ENCODE measurements at places on chromosomes 16 and 17. TPM values are rescaled to one million over a fixed set of nuclear protein-coding genes. Genes with fewer than 3 reads are reported as not detected.

DNA sequence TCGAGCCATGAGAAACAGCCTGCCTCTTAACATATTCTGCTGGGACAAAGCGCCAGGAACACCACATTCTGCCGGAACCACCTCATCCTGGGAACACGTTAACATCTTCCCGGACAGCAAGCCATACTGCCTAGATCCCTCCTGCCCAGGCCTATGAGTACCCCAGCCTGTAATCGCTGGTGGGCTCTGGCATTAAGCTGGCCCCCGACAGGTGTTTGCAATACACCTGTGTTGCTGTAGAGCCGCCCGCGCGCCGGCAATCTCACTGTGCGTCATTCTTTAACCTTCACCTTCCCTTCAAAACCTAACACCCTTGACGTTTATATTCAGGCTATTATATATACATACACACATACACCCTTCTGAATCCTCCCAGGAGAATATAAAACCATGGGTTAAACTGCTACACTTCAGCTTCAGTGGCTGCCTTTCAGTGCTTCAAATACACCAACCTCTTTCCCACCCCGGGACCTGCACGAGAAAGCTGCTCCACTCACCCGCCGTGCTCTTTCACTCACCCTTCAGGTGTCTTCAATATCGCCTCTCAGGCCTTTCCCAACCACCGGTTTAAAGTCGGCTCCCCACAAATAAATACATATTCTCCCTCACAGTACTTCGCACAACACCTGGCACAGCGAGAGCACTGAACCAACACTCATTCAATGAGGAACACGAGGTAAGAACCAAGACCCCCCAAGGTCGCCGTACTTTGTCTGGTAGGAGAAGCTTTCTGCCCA lies 1.0 kb upstream of the ENDOV start:
- no peak for DNase-seq

Gene BCO1
- total RNA-seq, result not detected

GRCh38 chr17:43418441-43419374 lies 19.9 kb downstream of the ARL4D start:
- no peak for DNase-seq

GRCh38 chr16:9260666-9261065 lies 169.2 kb downstream of the HAPSTR1 start:
- DNase-seq, result no peak

Gene MRPL28
- 32.5 TPM for total RNA-seq

Gene CBFA2T3
- 8.2 TPM for total RNA-seq

DNA sequence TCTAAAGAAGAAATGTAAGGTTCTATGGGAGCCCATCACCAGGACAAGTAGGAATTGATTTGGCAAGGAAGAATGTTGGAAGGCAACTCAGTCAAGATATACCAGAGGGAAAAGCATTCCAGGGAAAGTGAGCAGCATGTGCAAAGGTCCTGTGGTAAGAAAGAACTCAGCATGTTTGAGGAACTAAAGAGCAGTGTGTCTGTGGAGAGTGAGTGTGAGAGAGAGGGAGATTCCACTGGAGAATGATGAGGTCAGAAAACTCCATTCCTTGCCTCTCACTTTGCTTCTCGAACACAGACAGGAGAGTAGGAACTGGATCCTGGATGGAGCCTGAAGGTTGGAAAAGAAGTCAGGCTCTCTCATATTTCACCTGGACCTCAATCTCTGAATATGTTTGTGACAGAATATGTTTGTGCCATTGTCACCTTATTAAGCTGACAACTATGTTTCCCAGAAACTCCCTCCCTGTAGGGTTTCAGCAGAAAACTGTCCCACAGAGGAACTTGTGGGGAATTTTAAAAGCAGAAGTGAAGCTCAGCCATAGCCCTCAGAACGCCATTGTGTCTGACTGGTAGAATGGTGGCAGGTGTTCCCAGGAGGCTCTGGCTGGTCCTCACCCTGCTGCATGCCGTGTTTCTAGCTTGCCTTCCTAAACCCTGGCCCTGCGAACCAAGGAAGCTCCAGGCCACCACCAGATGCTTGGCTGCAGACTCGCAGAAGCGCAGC lies 382.4 kb upstream of the XYLT1 start:
- DNase-seq, result no peak

GRCh38 chr16:89712274-89712781 lies 8.4 kb downstream of the VPS9D1 start:
- no peak for DNase-seq
